ENCODE measurements at places on chromosomes 3 and 15.

DNA sequence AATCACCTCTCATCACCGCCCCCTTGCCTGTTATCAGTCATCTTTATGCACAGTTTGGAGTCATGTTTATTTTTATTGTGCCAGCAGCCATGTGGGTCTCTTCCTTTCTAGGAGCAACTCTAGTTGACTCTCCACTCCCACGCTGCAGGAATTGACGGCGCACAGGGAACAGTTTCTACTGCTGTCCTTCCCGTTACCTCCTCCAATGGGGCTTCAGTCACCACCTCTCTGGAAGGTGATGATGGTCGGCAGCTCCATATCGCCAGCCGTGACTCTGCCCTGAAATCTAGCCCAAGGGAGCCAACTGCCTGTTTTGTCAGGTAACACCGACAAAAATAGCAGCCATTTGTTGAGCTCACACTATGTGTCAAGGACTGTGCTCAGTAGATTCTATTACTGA lies 35.6 kb upstream of the FAM107A start:
- no peak for DNase-seq

- no peak for DNase-seq
Observed at GRCh38 chr3:25400587-25400986, 27.5 kb upstream of the RARB start.

- DNase-seq: no peak
Observed at GRCh38 chr3:83524901-83525300, 1433.9 kb upstream of the CADM2 start.

- DNase-seq: no peak
Observed at GRCh38 chr15:89523101-89523500, 26.7 kb upstream of the RHCG start.

- no peak for DNase-seq
Observed at GRCh38 chr3:128226795-128227395, 73.6 kb downstream of the EEFSEC start.

DNA sequence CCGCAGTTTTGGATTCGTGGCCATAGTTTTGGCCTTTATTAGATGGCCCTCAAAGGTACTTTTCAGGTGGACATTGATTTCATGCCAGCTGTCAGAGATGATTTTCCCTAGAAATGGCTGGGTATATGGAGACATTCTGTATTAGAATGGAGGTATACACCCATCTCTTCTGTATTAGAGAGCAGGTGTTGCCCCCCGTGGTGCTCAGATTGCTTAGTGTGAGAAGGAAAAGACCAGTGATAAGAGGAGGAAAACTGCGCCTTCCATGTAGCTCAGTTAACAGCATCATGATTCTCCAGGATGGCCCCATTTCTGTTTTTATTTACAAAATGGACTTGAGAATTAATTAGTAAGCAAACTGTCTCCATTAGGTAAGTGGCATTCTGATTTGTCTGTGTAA lies 145.9 kb downstream of the IGF1R start:
- no peak for DNase-seq

- DNase-seq: no peak
Observed at GRCh38 chr3:180252683-180253082, 215.9 kb upstream of the PEX5L start.

Measured in stimulated activated CD8-positive, alpha-beta memory T cell treated with anti-CD3 and anti-CD28 coated beads, Interleukin-12 subunit alpha, Interleukin-12 subunit beta, amount 100 ng/mL, for 4 hours (primary cell).